Smooth muscle cell of the brain vasculature (primary cell): ENCODE measurements at places on chromosomes 1 and 21.

DNA sequence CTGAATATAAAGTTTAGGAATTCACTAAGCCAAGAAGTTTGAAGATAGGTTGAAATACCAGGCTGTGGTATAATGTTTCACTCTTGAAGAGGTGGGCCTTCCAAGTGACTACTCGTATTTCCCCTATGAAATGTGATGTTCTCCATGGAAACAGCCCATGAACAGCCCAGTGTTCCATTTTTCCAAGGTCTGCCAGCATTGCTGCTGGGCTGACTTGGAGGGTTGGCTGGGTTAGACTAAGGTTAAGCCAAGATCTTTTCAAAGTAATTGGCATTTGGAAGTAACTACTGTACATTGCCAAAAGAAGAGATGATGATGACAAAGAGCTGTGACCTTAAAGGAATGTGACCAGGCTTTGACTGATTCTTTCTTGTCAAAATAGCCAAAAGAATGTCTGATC is 73.8 kb downstream of the RPE65 start:
- DNase-seq, result no peak

- no peak for DNase-seq
These were observed 29.8 kb downstream of the HYI start for GRCh38 chr1:43423672-43424550.

GRCh38 chr1:41499591-41499990 is 15.1 kb upstream of the EDN2 start:
- DNase-seq, result no peak

DNA sequence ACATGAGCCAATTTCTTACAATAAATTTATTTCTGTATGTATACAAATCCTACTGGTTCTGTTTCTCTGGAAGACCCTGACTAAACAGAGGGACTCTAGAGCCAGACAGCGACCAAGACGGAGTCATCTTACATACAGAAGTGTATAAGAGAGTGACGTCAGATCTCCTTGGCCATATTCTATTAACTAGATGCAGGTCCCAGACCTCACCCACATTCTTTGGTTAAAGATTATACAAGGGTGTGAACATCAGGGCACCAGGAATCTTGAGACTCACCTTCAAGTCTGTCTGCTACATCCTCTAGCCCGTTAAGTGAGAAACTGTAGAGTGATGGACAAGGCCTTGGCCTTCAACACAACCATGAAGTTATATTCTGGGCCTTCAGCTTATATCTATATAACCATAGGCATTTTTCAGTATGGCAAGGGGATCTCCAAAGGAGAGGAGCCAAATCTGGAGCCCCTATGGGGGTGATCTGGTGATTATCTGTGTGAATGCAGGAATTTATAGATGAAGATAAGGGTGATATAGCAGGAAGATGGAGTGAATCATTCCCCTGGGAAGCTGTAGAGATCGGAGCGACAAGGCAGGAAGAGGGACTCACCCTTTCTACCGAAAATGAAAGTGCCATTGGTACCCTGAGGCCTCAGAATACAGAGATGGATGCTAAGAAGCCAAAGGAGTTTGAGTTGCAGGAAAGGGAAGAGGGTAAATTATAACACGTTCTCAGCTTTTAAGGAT is 83.9 kb downstream of the ADAMTS1 start:
- no peak for DNase-seq

DNA sequence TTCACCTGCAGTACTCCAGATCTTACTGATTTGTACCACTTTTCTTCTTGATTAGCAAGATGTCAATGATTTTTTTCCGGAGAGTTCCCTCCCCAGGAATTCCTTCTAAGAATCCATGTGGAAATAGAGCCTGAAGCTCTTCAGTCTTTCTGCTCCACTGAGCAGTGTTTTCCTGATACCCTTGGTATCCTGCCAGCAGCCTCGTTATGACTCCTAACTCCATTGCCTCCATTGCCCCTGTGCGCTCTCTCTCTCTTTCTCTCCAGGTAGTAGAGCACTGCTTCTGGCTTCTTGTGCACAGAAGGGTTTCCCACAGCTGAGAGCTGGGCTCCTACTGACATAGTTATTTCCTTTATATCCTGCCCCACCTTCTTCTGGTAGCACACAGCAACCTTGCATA is 12.2 kb downstream of the UBE2U start:
- DNase-seq, result no peak

DNA sequence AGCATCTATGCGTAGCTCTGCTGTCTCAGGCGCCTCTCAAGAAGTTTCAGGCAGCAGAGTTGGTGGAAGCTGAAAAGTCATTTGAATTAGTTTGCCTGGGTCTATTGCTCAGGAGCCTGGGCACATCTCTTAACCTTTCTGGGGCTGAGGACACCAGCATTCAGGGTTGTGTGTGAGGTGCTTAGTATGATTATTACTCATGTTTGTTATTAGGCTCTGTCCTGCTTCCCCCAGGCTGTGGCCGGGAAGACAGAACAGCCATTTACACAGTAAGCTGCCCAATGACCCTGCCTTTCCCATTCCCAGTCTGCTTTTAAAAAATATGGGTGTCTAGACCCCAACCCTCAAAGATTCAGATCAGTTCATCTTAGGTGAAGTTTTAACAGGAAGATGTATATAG is 53.9 kb upstream of the CACNA1E start:
- DNase-seq, result no peak

- no peak for DNase-seq
These were observed 316.8 kb downstream of the PTBP2 start for GRCh38 chr1:97038410-97038809.

DNA sequence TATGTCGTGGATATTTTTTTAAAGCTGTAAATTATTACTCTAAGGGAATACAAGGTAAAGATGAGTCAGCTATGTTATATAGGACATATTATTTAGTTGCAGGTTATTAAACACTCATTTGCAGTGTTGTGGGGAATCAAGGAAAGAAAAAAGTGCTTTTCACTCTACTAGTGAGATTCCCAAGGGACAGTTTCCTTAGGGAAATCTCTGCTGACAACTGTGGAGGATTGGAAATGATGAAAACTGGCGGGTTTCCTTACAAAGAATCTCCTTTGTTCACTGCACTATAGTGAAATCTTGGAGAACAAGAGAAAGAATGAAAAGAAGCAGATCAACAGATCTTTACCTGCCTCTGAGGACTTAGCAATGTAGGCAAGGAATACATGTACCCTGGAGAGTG is 24.5 kb upstream of the TRIM45 start:
- DNase-seq, result no peak

DNA sequence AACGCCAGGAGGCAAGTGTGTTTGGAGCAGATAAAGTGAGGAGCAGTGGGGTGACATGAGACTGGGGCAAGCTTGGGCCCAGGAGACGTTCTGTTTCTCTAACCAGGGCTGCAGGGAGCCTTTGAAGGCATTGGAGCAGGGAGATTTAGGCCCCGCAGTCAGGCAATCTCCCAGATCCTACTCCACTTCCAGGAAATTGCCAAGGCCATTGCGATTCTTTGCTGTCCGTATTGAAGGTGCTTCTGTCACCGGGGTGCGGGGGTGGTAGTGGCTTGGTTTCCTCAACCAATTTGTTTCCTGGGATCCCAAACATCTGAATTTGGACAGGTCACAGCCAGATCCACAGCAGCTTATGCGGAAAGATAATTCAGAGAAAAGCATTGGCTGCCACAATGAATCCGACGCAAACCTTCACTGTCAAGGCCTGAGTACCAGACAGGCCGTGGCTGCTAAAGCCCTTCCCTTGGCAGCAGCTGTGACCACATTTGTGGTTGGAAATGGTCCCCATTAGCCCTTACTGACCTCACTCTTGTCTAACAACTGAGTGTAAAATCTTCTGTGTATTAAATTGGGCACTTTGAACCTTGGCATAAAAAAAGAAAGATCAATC is 385.6 kb downstream of the PTPRU start:
- DNase-seq, result no peak

DNA sequence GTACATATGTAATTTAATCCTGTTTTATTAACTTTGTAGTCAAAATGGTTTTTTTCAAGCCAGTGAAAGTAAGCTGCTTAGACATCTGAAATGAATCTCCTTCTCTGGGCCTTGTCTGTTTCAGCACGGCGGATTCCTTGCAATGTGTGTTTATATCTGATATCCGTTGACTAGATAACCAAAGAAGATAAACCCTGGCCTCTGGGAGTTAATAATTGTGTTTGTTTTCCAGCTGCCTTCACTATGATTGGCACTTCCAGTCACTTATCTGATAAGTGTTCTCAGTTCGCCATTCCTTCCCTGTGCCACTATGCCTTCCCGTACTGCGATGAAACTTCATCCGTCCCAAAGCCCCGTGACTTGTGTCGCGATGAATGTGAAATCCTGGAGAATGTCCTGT is 63.5 kb upstream of the UBE2U start:
- no peak for DNase-seq

- no peak for DNase-seq
These were observed at the start of gene FHL3 for GRCh38 chr1:38005195-38006007. TSS of gene FHL3 (minus strand) at chr1:38005514. CDS start at chr1:37999412, 6,102 bp downstream.

DNA sequence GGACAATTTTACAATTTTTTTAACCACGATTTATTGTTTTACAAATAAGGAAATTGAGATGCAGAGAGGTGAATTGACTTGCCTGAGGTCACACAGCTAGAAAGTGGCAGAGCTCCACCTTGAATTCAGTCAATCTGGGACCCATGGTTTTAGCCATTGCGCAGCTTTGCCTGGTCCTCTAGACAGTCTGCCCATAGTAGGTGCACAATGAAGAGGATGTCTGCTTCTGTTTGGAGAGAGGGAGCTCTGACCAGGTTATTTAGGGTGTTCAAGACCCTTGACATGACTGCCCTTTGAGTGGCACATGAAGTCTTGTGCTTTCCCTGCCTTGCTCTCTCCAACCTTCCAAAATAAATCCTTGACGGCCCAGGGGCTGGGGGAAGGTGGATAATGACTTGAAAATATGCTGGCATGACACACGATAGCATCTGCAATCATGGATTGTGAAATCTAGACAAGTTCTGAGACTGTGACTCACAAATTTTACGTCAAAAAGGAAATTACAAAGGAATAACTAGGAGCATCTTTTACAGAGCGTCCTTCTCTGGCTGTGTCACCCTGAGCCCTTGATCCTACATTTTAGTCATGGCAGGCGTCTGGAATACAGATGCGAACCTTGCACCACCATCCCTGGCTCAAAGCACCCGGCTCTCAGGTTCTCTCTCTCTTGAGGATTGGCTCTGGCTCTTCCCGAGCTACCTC is 26.2 kb upstream of the ID3 start:
- DNase-seq, result no peak

DNA sequence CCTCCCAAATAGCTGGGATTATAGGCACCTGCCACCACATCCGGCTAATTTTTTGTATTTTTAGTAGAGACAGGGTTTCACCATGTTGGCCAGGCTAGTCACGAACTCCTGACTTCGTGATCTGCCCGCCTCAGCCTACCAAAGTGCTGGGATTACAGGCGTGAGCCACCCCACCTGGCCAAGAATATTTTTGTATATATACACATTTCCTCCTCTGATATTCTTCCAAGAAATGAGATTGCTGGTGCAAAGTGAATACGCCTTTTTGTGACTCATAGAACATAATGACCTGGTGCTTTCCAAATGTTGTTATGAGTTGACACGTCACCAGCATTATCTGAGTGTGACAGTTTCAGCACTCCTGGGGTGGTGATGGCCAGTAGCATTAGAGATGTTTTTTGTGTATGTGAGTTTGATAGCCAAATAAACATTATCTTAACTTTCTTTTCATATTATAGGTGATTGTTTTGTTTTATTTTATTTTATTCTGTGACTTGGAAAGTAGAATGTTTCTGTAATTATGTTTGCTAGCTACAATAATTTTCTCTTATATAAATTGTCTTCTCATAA is 54.9 kb downstream of the KCNK1 start:
- no peak for DNase-seq

- no peak for DNase-seq
These were observed 16.5 kb downstream of the SLC2A7 start for GRCh38 chr1:9009438-9010370.

DNA sequence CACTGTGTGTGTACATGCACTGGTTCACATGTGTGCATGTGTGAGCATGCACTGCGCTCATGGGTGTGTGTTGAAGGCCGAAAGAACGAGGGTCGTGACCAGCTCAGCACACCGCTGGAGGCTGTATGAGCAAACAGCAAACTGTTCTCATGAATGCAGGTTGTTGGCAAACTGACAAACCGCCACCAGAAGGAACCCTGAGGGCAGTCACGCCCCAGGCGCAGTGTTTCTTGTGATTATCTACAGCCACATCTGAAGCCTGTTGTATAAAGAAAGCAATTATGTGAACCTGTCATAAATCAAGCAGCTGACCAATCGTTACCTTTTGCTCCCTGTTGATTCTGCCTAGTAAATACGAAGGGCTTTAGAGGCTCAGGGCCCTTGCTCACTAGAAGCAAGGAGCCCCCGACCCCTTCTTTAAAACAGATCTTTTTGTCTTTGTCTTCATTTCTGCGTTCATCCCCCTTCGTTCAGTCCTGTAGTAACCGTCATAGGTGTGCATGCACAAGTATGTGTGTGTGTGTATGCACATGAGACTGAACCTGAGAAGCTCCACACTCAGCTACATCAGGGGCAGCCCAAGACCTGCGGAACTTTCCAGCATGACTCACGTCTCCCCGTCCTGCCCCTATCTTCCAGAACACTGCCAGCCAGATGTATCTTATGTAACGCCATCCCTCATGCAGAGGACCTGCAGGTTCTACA is 16.8 kb upstream of the RIPK4 start:
- DNase-seq, result no peak

DNA sequence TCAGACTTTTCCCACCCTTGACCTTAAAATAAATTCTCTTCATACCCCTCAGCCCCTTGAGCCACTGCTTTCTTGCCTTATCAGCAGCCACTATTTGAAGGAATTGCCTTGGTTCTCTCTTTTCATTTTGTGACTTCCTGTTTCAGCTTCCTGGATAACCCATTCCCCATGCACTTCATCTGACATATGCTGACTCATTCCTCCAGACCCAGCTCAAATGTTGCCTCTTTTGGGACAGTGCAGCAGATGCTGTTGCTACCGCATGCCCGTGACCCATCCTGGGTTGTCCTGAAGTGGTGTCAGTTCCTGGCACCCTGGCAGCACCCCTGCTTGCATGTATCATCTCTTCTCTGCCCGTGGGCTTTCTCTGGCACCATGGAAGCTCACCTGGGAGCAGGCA is 496.1 kb downstream of the PTPRU start:
- DNase-seq, result no peak

GRCh38 chr1:56215771-56216170 is 363.6 kb downstream of the PLPP3 start:
- no peak for DNase-seq

DNA sequence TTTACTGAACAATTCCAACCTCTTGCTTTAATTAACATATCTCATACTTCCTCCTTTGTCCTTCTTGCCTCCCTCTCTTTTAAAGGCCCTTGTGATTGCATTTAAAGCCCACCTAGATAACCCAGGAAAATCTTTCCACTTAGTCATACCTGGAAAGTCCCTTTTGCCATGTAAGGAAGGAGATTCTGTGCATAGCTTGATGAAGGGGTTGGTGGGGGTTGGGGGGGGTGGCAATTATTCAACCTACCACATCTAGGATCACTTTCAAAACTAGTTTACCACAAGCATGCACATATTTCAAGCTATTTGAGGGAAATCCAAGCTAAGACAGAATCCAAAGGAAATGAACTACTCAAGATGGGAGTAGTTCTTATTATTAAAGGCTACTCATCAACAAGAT is 249.1 kb upstream of the PTBP2 start:
- DNase-seq, result no peak

- no peak for DNase-seq
These were observed 111.5 kb downstream of the CCDC185 start for GRCh38 chr1:223504741-223505140.
